ENCODE measurements at places on chromosomes 12 and 14.

DNA sequence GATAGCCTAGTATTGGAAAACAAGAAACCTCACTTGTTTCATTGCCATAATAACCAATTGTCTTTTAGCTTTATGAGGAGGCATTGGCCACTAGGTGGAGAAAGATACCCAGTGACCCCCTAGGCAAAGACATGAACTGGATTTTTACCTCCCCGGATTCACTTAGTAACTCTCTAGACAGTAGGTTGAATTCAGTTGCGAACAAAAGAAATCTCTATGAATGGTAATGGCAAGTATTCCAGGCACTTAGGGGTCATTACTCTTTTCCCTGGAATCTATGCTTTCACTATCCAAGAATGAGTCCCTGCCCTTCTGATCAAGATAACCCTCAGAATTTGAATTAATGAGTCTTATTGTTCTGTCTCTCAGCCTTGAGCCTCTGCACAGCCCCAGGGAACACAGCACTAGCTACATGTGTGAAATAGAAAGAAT, 29.5 kb upstream of the RHOJ start:
- DNase-seq = no peak

DNA sequence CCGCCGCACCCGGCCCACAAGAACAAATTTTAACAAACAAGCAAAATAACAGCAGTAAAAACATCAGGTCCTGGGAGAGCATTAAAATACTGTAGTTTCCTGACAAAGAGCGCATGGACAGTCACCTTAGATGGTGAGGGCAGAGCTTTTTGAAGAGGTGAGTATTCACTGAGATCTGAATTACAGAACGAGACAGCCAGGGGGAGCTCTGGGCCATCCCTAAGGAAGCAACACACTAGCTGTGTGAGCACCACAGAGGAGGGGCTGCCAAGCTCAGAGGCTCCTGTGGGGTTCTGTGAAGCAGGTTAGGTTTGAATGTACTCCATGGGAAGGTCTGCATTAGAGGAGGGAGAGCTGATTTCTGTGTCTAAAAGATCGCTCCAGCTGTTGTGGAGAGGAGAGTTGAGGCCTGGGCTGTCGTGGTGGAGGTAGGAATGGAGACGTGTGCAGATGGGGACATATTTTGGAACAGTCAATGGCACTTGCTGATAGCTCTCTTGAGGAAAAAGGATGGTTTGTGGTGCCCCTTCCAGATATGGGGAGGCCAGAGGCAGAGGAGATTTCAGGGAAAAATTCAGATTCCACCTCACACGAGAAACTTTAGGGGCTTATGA, 72.9 kb downstream of the TRAFD1 start:
- peak; percentile 4 for DNase-seq

DNA sequence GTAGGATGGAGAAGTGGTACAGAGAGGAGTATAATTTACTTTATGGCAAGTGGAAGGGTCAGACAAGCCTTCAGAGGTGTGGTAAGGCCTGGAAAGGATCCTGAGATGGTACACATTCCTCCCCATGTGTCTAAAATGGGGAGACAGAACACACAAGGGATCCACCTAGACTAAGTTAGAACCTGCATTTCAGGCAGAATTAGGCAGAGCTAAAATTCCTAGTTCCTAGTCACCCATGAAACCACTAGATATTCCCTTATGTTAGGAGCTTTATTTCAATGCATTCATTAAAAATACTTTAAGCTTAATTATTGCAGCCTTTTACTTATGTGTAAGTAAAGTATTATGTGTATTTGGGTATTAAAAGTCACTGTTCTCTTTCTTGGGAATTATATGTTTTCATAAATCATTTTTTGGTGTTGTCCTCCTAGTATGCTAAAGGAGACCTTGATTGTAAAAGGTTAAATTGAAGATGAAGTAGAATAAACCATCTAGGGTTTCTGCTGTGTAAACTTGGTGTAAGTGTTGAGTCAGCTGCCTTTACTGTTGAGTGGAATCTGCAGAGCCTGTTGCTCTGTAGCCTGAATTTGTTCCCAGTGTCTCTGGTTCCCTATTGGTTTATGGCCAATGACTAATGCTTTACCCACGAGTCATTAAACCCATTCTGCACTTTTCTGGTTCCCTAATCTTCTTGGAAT, 423.2 kb downstream of the ATP23 start:
- no peak for DNase-seq

GRCh38 chr14:40123816-40124215, 691.6 kb upstream of the FBXO33 start:
- DNase-seq = no peak

- DNase-seq = no peak
These were observed 48.8 kb upstream of the MTERF2 start for GRCh38 chr12:107035733-107036132.

All from stimulated activated CD8-positive, alpha-beta memory T cell treated with anti-CD3 and anti-CD28 coated beads, Interleukin-4, amount 100 ng/mL, for 1 hour (primary cell).